K562 (cell line): ENCODE measurements at places on chromosomes 3 and 15.

GRCh38 chr15:81754078-81754477 is 291.7 kb downstream of the MEX3B start:
- DNase-seq = no peak

GRCh38 chr15:75178938-75179745 is 22.5 kb upstream of the C15orf39 start:
- DNase-seq = no peak

DNA sequence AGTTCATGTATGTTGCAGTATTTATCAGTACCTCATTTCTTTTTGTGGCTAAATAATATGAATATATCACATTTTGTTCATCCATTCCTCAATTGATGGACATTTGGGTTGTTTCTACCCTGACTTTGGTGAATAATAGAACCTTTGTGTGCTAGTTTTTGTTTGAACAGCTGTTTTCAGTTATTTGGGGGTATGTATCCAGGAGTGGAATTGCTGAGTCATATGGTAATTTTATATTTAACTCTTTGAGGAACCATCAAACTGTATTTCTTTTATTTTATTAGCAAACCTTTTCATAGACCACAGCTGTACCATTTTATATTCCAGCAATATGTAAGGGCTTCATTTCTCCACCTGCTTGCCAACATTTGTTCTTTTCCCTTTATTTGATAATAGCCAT is 38.4 kb upstream of the RBM5 start:
- no peak for DNase-seq

DNA sequence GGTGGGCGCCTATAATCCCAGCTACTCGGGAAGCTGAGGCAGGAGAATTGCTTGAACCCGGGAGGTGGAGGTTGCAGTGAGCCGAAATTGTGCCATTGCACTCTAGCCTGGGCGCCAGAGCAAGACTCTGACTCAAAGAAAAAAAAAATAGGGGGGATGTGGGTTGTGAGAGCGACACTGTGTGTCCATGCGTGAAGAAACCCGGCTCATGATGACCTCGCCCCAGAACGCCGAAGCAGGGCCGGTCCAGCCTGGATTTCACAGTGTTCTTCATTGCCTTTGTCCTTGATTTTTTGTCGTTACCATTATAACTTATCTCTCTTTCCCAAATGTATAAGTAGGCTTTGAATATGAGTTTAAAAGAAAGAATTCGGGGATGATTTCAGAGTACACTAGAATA is 128.7 kb downstream of the PGPEP1L start:
- no peak for DNase-seq

GRCh38 chr3:63532521-63532920 is 120.0 kb upstream of the SNTN start:
- no peak for DNase-seq

- DNase-seq = no peak
These were observed 43.4 kb downstream of the HDGFL3 start for GRCh38 chr15:83164111-83164770.
